Activated T-cell treated with anti-CD3 and anti-CD28 coated beads, Interleukin-2, amount 50 U/mL, for 48 hours (primary cell): ENCODE measurements at places on chromosomes 12 and 14.

GRCh38 chr12:113039911-113040445 is 16.6 kb upstream of the DTX1 start:
- no peak for DNase-seq

GRCh38 chr12:27424631-27425230 is 21.8 kb upstream of the SMCO2 start:
- no peak for DNase-seq

DNA sequence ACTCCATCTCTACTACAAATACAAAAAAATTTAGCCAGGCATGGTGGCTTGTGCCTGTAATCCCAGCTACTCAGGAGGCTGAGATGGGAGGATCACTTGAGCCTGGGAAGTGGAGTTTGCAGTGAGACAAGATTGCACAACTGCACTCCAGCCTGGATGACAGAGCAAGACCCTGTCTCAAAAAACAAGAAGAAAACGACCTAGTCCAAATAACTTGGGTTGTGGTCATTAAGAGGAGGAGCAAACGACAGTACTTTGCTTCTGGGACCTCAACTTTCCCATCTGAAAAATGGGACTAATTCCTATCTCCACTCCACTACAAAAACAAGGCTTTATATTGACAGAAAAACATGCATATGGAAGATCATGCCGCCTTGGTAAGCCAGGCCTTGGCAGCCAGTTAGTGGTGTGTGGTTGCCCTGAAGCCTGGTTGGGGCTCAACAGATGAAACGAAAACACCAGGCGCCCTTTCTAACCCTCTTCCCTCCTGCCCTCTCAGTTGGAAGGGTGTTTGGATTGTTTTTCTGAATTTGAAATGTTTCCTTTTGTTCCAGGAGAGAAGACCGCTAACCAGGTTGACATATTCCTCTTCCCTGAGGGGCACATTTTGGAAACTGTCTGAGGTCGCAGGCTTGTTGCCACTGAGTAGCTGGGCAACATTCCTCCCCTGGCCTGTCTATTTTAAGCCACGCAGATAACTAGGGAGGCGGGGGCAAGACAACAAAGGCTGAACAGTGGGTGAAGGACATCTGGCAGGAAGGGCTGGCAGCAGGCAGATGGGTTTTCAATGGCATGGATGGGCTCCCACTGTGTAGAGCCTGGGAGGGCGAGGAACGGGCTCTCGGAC is 13.7 kb upstream of the VPS37B start:
- no peak for DNase-seq

- DNase-seq: peak; percentile 85
Measured at GRCh38 chr12:106223485-106224354, 24.1 kb downstream of the CKAP4 start.

DNA sequence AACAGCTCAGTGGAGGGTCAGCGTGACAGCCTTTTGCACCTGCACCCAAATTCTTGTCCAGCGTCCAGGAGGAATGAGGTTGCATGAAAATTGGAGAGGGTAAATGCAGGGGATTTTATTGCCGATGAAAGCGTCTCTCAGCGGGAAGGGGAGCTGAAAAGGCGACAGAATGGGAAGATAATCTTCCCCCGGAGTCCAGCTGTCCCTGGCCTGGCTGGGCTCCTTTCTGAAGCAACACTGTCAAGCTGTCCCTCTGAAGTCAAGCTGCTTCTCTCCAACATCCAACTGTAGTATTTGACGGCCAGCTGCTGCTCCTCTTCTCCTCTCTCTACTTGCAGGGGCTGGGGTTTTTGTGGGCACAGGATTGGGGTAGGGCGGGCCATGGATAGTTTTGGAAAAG is 32.7 kb downstream of the NOPCHAP1 start:
- no peak for DNase-seq

- no peak for DNase-seq
Measured at GRCh38 chr12:11810206-11810545, 160.7 kb downstream of the ETV6 start.

DNA sequence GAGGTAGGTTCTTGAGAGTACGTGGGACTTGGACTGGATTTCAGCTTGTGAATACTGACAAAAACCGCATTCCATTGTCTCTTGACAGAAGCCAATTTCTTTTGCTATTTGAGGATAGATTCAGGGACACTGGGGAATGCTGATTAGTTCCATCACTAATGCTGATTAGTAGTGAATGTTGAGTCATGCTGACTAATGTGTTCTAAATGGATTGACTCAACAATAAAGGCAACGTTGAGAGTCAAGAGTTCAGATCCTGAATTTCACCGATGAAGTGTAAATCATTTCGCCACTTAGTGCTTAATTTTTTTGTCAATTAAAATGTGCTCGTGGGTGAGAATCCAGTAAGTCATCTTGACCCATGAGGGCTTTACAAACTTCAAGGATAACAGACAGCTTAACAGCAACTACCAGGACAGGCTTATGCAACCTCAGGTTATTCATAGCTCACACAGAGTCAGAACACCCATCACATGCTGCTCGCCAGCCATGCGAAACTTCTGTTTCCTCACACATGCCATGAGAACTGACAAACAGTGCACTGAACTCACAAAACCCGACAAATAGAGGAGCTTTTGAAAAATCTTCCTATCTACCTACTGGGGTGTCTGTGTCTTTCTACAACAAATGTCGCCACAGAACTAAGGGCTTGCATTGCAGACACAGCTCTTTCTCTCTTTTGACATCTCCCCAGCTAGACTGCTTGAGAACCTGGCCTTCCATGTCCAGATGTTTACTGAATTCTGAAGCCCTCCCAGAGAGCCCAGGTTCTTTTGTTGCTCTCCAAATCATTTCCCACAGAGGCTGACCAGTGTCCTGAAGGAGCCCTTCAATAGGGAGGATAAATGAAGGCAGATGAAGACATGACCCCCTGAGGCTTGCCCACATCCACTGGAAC is 316.4 kb downstream of the ZFP36L1 start:
- no peak for DNase-seq

DNA sequence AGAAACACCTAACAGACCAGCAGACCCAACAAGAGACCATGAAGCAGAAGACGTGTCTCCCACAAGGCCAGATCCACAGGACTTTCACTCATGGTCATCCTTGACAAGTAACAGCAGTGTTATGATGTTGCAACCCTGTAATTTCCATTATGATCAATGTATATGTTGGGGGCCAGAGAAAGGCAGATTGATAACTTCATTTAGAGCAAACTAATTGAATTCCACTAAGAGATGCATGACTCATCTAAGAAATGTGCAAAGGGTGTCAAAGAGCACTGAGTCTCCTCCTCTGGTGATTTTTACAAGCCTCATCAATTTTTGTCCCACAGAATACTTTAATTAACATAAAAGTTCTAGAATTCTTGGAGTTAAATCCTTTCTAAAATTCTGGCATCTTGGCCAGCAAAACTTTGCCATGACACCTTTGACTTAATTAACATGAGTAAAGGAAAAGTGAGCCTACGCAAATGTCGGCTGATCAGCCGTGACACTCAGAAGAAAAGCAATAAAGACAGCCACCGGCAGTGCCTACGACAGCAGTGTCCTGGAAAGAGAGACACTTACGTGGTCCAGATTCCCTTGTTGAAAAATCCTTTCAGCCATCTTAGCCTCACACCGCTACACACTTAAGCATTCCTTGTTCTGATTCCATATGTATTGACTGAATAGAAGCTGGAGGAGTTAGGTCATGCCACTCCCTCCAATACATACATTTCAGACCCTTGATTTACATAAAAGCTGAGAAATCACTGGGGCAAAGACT is 370.2 kb upstream of the CCDC196 start:
- DNase-seq: no peak

DNA sequence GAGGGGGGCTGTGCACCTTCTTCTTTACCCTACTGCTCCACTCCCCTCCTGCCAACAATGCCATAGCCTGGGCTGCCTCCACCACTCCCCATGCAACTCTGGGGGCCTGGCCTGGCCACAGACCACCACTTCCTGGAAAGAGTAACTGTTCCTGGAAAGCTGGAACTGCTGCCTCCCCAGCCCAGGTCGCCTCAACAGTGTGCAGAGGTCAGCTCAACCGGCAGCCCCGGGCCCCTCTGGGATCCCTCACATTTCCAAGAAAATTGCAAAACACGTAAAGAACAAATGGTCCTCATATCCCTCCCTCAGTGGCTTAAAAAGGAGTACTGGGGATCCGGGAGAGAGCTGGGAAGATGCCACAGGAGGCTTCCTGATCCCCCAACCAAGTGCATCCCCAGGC is 22.4 kb upstream of the DIO3 start:
- DNase-seq: no peak

DNA sequence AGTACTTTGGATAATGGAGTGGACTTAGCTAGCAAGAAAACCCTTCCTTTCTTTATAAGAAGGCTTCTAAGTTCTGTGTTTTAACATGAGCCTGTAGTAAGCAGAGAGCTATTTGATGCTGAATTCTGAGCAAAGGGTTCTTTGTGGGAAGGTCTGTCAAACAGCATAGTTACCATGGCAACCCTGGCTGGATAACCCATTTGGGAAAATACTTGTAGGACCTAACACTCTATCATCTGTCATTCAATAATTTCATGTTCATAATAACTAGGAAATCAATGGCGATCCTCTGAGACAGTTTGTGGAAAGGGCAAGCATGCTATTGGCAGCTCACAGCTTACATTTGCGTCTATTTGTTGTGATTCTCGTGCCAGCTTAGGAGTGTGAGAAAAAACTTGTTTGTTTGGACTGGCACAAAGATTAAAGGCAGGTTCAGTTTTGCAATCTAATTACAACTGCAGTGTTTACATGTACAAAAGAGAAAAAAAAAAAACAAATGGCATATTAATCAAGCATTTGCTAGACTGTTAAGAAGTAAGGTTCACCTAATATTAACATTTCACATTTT is 219.2 kb downstream of the PDZRN4 start:
- DNase-seq: no peak

DNA sequence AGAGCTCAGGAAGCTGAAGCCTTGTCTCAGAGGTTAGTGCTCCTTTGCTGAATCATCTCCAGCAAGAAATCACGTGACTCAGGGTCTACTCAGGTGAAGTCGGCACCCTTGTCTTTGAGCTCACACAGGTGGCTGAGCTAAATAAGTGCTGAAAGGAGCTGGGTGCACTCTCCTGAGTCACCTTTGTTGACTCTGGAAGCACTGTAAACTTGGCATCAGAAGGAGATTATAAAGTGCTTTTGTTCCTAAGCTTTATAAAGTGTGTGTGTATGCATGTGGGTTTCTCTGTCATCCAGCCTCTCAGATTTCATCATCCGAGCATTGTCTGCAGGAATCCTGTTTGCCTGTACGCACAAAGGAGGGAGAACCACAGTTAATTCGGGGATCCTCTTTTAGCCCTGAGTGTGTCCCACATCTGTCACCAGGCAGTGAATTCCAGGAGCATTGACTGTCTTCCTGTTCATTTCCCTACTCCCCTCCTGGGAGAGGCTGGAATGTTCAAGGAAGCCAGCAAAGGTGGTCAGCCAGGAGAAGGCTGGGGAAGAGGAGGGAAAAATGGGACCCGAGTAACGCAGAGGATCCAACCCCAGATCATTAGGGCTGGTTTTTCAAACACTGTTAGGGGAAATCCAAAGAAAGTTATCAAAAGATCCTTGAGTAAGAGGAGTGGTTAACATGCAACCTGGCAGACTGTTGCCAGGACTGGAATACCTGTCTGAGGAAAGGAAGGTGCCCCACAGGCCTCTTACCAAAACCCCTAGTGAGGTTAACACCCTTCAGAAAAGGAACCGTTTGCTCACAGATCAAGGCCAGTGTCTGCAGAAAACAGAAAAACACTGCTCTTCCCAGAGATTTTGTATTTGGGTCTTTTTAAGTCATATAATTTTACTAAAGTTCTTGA is 157.5 kb upstream of the HIF1A start:
- DNase-seq: peak; percentile 59

- DNase-seq: no peak
Measured at GRCh38 chr12:53740130-53740491, 11.7 kb downstream of the CISTR start.

GRCh38 chr12:122886851-122887818 is 8.8 kb downstream of the VPS37B start:
- peak; percentile 76 for DNase-seq

DNA sequence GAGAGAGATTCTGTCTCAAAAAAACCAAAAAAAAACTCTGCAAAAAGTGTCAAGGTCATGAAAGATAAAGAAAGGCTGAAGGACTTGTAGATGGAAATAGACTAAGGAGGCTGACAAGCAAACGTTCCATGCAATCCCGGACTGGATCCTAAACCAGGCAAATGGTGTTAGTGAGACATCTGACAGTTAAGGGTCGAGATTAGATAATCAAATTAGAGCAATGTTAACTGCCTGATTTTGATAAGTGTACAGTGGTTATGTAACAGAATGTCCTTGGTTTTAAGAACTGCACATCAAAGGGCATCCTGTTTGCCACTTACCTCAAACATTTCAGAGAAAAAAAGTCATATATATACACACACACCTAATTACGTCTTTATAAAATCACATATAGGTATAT is 3.5 kb upstream of the RAN start:
- no peak for DNase-seq

- DNase-seq: no peak
Measured at GRCh38 chr12:130438711-130439110, 101.0 kb downstream of the PIWIL1 start.

DNA sequence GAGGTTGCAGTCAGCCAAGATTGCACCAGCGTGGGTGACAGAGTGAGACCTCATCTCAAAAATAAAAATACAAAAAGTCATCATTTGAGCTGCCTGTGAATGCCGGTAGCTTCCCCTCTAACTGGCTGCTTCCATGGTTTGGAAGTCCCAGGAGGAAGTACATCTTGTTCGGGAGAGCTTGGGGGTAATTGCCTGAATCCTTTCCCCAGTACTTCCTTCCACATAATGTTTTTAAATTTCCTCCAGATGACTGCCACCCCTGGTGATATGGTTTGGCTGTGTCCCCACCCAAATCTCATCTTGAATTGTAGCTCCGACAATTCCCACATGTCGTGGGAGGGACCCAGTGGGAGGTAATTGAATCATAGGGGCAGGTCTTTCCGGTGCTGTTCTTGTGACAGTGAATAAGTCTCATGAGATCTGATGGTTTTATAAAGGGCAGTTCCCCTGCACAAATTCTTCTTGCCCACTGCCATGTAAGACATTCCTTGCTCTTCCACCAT is 87.2 kb downstream of the SPRING1 start:
- no peak for DNase-seq
